ENCODE measurements at places on chromosomes 12 and 14.

- DNase-seq = no peak
Measured at GRCh38 chr12:71397433-71397954, 42.1 kb upstream of the LGR5 start.

DNA sequence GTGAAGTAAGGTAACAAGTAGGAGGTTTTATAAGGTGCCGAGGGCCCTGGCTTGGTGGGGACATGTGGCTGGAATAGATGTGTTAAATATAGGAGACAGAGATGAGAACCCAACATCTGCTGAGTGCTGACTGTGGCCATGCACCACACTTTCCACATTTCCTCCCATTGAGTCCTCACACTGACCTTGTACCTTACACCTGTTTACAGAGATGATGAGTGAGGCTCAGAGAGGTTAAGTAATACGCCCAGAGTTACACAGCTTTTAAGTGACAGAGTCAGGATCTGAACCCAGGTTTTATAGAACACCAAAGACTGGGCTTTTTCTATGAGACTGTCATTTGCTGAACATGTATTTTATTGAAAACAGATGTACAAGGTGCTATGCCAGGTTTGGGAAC lies 70.8 kb upstream of the LTA4H start:
- no peak for DNase-seq

DNA sequence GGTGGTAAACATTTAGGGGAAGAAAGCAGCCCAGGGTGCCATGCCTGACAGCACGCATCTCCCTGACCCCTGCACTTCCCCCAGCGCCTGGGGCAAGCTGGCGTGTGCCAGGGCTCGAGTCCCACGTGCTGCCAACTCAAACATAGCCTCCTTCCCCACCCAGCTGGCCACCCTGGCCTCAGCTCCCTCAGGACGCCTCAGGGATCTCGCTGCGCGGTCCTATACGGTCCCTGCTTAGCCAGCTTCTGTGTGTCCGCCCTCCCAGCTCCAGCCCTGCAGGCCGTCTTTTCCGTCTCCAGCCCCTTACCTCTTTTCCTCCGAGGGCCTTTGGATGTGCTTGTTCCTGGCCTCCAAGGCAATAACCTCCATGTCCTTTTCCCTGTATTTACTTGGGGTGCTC lies 71.0 kb downstream of the TESC start:
- DNase-seq = no peak

DNA sequence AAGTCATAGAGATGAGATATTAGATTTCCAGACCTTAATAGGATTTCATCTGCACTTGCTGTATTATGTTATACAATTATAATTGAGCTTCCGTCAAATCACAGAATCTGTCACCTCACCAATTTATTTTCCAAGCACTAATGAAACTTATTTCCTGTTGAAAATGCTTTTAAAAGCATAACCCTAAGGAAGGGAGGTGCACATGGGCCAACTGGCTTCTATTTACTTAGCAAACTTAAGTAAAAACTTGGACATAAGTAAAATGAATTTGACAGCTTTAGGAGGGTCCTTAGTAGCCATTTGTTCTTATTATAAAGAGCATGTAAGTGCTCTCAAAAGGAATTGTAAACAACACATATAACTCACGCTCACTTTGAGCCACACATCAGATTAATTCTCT lies 462.2 kb upstream of the TMPO start:
- DNase-seq = no peak

GRCh38 chr12:11727133-11727664 lies 77.7 kb downstream of the ETV6 start:
- no peak for DNase-seq

DNA sequence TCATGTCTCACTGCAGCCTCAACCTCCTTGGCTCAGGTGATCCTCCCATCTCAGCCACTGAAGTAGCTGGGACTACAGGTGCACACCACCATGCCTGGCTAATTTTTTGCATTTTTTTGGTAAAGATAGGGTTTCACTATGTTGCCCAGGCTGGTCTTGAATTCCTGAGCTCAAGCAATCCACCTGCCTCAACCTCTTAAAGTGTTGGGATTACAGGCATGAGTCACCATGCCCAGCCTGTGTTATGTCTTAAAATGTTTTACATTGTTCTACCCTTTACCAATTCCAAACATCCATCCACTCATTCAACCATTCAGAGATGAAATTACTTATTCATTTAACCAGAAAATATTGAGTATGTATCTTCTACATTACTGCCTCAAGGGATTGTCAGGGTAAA lies 111.6 kb upstream of the BTG1 start:
- DNase-seq = no peak

- no peak for DNase-seq
Measured at GRCh38 chr14:74586681-74587362, 25.2 kb downstream of the LTBP2 start.

DNA sequence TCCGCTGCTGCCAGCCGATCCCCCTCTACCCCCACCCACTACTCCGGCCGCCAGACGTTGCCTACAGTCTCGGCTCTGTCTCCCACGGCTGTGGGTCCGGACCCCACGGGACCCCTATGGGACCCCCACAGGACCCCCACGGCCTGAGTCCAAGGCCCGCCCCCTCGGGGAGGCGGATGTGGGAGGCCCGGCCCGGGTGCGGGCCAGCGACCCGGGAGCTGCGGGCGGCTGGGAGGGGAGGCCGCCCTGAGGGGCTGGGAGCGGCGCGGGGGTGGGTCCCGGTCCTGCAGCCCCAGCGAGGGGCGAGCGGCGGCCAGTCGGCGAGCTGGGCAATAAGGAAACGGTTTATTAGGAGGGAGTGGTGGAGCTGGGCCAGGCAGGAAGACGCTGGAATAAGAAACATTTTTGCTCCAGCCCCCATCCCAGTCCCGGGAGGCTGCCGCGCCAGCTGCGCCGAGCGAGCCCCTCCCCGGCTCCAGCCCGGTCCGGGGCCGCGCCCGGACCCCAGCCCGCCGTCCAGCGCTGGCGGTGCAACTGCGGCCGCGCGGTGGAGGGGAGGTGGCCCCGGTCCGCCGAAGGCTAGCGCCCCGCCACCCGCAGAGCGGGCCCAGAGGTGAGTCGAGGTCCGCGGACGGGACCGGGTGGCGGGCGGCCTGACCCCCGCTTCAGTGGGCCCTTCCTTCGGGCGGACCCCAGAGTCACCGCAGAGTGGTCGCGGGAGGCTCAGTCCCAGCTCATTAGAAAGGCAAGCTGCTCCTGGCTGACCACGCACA lies at the start of gene ACVRL1:
Gene ACVRL1, plus strand, starts transcription at position 422 of the 773 bp plus-strand sequence. CDS start 4,971 bp downstream, outside the sequence.
- DNase-seq = no peak

DNA sequence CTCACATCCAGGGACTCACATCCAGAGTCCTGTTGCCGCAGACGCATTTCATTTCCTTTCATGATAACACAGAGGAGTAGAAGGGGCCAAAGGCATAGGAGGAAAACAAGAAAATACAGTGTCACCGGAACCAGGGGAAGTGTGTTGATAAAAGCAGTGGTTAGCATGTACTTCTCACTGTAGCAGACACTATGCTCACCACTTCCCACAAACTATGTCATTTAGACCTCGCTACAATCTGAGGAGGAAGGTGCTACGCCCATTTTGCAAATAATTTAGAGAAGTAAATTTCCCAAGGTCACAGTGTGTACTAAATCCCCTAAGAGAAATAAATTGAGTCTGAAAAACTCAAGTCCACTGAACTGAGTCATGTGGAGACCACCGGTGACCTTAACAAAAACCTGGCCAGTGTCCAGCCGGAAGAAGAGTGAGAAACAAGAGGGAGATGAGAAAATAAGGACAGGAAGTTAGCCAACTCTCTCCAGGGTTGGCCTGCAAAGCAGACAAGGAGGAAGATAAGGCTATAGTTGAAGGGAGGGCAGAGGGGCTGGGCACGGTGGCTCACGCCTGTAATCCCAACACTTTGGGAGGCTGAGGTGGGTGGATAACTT lies 25.8 kb upstream of the TMCC3 start:
- no peak for DNase-seq

GRCh38 chr14:58918066-58918738 lies 270.3 kb upstream of the DAAM1 start:
- no peak for DNase-seq

GRCh38 chr12:130132831-130133511 lies 29.3 kb upstream of the FZD10 start:
- DNase-seq = no peak

- no peak for DNase-seq
Measured at GRCh38 chr14:69298131-69299071, 38.4 kb downstream of the GALNT16 start.

- DNase-seq = no peak
Measured at GRCh38 chr12:23528316-23528715, 421.2 kb downstream of the SOX5 start.

GRCh38 chr12:128801879-128802391 lies 21.8 kb downstream of the SLC15A4 start:
- no peak for DNase-seq

DNA sequence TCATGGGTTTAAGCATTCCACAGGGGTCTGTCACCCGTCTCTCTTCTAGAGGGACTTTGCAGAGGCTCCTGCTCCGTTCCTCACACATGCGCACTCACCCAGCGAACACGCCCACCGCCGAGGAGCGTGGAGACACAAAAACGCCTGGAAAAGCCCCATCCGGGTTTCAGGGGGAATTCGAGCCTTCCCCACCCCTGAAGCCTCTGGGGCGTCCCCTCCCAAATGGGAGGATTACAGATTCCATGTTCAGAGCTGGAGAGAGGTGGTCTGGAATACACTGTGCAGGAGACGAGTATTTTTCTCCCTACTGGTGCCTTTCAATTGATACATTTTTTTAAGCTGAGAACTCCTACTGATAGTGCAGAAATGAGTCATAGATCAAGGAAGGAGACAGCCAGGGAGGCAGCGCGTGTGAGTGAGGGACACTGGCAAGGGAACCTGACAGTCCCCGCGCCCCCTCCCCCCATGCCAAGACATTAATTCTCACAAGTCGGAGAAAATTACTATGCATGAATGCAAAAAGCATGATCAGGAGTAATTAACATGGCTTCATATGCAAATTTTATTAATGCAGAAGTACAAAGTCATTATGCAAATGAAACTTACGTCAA lies 36.9 kb downstream of the BCL11B start:
- DNase-seq = no peak

DNA sequence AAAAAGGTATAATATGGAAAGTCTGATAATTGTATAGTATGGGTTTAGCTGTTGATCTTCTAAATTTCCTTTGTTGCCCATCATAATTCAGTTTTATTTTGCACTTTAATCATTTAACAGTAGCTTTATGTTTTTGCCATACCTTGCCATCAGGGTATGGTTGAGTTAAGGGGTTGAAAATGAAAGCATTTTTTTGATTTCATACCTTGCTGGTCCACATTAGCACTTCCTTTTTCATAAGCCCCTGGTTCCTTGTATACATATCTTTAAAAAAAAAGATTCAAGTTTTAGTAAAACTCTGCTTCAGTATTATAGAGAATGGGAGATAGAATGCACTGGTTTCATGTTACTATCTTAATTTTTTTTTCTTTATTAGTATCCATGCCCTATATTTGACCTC lies 71.1 kb downstream of the MIPOL1 start:
- no peak for DNase-seq

GRCh38 chr12:48197971-48198671 lies 5.0 kb downstream of the OR10AD1 start:
- DNase-seq = peak; percentile 45

DNA sequence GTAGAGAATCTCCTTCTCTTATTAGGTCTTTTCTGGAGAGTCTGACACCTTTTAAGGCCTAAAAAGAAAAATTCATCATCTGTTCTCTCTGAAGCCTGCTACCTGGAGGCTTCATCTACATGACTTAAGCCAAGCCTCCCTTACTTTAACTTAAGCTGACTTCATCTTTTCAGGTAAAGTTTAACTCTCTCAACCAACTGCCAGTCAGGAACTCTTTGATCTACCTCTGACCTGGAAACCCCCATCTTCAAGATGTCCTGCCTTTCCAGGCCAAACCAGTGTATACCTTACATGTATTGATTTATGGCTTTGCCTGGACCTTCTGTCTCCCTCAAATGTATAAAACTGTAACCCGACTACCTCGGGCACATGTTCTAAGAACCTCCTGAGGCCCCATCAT lies 17.5 kb downstream of the GSTZ1 start:
- no peak for DNase-seq

- no peak for DNase-seq
Measured at GRCh38 chr14:59707778-59708561, 131.4 kb upstream of the CCDC175 start.

GRCh38 chr14:46074061-46074460 lies 577.5 kb downstream of the RPL10L start:
- DNase-seq = no peak

GRCh38 chr14:74085047-74085637 lies 386 bp downstream of the LIN52 start:
- no peak for DNase-seq

DNA sequence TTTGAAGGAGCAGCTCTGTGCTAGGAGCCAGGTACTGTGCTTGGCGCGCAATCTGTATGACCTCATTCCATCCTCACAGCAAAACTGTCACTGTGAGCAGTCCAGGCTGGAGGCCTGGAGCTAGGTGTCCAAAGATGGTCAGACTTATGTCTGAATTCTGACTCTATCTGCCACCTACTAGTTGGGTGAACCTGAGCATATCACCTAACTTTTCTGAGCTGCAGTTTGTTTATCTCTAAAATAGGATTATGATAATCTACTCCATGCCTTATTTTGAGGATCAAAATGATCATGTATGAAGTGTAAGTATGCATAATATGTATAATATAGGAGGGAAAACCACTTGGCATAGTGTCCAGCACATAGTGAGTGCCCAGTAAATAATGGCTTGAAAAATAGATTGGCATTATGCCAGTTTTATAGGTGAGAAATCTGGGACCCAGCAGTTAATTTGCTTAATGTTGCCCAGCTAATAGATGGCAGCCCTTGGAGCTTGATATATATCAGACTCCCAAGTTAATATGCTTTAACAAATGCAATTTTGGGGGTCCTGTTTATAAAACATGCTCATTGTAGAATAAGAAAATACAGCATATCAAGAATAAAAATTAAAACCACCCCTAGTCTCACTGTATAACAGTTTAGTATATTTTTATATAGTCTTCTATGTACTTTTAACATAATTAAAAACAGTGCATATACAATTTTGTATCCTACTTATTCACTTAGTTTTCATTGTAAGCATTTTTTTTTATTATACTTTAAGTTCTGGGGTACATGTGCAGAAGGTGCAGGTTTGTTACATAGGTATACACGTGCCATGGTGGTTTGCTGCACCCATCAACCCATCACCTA lies 4.5 kb upstream of the JPH4 start:
- DNase-seq = no peak

DNA sequence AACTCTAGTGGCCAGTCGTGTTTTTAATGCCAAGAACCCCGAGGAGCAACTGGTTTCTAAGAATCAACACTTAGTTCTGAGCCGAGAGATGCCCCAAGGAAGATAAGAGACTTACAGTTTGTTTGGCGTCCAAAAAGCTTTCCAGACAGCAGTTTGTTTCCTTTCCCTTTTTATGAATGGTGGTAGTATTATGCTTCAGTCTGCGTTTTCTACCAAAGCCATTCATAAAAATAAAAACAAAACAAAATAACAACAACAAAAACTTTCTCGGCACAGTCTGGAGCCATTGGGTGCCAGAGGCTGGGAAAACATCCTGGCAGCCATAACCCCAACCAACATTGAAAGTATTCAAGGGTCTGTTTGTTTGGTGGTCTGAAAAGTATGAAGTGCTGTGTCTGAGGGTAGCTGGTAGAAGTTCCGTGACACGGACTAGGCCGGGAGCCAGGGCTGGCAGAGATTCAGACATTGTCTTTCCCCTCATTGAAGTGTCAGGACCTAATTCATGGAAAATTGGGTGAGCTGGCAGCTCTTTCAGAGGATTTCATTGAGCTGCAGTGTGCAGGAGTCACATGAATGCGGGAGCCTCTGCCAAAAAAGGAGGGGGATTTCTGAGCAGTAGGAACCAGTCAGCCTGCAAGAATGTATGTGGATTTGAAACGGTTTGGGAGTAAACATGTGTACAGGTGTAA lies 124.2 kb downstream of the HMGA2 start:
- no peak for DNase-seq
